Caco-2 (cell line): ENCODE measurements at places on chromosomes 6 and 20. TPM values are rescaled to one million over a fixed set of nuclear protein-coding genes. Genes with fewer than 3 reads are reported as not detected.

C20orf202 gene
- total RNA-seq: not detected in 2 replicates

TTLL9 gene
- not detected in 2 replicates for total RNA-seq

GRCh38 chr6:111996144-111996865 is 57.6 kb upstream of the CCN6 start:
- no peak for DNase-seq

GRCh38 chr6:152201120-152201519 is 393.6 kb downstream of the ESR1 start:
- no peak for DNase-seq
